Stimulated activated CD8-positive, alpha-beta memory T cell treated with anti-CD3 and anti-CD28 coated beads, Interleukin-15, amount 100 ng/mL, for 4 hours (primary cell): ENCODE measurements at places on chromosomes 6 and 20.
A peak's percentile ranks its signal among the peaks of the same experiment; 100 is the strongest.

DNA sequence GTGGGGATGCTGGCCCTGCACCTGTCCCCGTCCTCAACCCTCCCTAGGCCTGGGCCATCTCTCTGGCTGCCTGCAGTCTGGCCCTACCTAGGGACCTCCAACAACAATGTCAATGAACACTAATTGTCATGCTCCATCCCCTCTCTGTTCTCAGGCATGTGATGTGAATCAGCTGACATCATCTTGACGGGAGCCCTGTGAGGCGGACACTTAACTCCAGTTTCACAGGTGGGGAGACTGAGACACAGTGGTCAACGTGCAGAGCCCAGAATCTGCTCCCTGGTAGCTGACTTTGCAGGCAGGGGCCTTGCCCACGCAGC, 762 bp upstream of the TCEA2 start:
- DNase-seq = no peak

- no peak for DNase-seq
Measured at GRCh38 chr6:89100114-89100513, 17.8 kb downstream of the SRSF12 start.

DNA sequence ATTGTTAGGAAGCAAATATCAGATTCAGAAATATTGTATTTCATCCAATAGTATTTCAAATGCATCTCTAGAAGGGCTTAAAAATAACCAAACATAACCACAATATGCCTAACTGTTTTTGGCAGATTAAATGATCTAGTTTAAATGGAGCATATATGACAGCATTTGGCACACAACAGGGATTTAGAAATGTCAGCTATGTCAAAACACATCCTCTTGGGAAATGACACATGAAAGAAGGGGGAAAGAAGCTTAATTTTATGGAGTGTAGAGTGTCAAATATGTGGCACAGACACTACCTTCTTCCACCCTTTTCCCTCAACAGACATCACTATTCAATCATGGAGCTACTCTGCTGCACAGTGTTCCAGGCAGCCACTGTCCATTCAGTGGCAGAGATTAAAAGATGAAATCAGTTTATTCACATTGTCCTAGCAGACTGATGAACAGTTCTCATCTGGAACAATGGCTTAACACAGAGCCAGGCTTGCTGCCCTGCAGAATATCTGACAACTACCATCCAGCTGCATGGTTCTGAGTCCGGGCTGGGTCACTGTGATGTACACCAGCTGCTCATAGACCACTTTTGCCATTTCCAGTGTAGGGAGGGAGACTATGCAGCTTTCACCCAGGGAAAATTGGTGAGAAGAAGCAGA, 349.8 kb downstream of the DHX35 start:
- DNase-seq = no peak

DNA sequence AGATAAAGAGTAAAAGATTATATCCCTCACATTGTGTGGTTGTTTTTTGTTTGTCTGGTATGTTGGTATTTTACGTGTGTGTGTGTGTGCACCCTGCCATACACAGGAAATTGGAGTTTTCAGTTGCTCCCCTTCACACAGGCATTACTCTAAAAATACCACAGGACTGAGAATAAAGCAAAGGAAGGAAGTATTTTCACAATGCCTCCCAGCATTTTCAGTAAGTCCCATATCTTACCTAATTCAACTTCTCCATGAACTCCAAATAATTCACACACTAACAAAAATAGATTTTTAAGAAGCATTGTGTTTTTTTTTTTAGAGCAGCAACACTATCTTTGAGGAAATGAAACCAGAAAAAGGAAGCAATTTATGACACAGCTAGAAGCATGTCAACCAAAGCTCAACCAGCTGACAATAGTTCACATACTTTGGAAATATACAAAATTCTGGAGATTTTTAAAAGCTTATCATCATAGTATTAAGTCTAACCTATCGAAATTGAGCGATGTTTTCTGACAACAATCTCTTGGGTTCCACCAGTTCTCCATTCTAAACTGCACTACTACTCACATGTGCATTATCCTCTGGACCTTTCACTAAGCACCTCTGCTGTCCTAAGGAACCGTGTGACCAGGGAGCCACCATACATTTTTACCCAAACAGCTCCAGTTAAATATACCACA, 2.1 kb downstream of the UBE2J1 start:
- DNase-seq = no peak

- no peak for DNase-seq
Measured at GRCh38 chr6:53282234-53282633, 66.5 kb downstream of the ELOVL5 start.

DNA sequence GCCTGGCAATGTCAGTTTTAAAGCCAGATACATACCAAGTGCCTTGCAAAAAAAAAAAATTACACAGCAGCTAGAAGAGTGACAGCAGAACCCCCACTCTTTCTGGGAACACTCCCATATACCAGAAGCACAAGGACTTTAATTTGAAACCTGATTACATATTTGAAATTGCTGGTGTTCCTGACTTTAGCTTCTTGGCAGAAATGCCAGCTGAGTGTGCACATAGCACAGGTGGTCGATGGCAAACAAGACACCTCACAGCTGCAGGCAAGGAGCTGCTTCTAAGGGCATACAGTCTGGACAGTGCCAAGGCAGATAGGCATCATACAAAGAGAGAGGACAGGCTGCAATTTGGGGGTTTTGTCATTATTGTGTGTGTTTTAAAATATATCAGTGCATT, 150.7 kb upstream of the SGK1 start:
- DNase-seq = no peak

GRCh38 chr6:122798099-122798641, 9.1 kb downstream of the SMPDL3A start:
- DNase-seq = no peak

GRCh38 chr6:40817369-40817768, 221.7 kb downstream of the UNC5CL start:
- no peak for DNase-seq

DNA sequence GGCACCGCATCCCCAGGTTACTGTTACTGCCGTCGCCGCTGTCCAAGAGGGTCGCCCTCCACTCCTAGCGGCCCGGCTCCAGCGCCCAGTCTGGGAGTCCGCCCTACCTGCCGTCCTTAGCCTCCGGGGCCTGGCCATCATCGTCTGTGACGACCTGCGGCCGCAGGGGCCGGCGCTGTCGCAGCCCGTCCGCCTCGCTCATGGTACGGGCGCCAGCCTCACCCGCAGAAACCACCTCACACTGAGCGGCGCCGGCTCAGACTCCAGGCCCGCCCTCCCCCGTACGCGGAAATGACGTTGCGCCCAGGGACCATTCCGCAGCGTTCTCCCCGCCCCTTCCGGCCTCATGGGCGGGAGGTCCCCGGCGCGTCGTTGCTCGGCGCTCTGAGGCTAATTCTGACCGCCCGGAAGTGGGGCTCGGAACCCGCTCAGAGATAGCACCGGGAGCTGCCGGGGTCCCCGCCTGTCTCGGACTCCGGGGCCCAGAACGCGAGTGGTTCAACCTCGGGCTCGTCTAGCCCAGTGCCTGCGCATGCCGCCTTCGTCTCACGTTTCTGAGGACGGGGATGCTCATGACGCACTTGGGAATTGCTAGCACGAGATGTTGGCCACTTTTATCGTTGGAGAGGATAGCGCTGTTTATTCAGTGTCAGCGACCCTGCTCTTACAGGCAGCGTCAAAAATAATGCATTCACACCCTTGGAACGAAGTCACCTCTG, at the start of gene APMAP:
Gene APMAP (minus strand): TSS at position 265 of the 719 bp plus-strand sequence. CDS start 63 bp downstream, at position 202.
- peak; percentile 93 for DNase-seq

GRCh38 chr6:1665214-1665613, 55.5 kb downstream of the FOXC1 start:
- DNase-seq = no peak

GRCh38 chr6:166257911-166258318, 50.3 kb downstream of the PRR18 start:
- DNase-seq = no peak

GRCh38 chr6:34125939-34126338, 19.9 kb downstream of the GRM4 start:
- no peak for DNase-seq

GRCh38 chr6:69768664-69769063, 28.1 kb downstream of the LMBRD1 start:
- DNase-seq = no peak

DNA sequence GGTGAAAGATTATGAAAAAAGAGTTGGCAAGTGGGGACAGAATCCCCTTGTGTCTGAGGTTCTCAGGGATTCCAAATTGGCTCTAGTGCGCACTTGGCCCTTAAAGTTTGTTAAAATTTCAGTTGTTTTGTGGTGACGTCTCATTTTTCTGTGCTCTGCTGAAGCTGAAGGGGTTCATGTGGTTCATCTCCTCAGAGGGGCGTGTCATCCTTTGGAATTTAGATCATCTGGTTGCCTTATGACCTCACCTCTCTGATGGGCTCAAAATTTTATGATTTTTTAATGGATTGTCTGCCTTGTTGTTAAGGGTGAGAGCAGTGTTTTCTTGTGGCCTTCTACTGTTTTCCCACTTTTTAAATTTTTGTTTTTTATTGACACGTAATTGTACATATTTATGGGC, 20.3 kb downstream of the CYB5R4 start:
- DNase-seq = no peak

GRCh38 chr6:152124429-152125074, 317.1 kb downstream of the ESR1 start:
- no peak for DNase-seq

DNA sequence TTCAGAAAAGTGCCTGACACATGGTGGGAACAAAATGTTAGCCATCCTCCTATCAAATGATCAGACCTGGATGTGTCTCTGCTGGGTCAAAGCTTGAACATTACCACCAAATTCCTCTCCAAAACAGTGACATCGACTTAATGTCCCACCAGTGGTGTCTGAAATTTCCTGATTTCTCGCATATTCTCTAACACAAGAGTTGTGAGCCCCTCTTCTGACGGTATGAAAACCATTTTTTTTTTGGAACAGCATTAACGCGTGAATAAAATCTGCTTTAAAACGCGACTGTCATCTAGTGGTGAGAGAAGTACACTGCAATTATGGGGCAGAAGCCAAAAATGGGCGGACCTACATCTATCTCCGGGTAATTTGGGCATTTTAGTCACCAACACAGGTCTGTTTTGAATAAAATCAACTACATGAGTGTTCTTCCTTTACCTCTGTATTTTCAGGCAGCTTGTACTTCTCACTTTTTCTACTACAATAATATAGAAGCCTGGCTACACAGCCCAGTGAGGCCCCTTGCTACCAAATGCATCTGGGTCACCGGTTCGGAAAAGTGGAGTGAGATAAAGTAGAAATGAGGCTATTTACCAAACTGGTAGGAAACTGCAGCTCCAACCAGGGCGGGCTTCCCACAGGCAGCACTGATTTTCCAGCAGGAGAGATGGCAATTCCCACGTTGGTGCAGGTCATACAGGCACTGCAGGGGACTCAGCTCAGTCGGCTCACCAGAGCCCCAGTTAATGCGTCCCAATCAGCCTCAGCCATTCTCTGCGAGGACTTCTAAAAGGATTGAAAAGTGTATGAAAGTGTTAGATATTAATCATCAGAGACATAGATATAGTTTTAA, 27.4 kb downstream of the MGME1 start:
- no peak for DNase-seq

DNA sequence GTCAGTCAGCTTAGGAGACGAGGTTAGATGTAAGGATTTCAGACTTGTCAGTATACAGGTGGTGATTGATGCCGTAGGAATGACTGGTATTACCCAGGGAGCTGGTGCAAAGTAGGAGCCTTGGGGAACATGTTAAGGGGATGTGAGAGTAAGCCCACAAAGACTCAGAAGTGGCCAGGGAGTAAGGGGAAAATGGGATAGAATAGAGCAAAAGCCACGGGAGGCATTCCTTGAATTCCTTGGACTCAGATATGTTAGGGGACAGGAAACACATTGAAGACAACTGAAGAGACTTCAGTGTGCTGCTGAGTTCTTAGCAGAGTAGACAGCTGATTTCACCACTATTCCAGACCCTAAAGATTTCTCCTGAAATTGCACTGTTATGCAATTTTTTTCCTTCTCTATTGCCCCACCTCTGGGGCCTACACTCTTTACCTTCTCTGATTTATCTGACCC, 1.2 kb upstream of the ACAT2 start:
- DNase-seq = no peak

DNA sequence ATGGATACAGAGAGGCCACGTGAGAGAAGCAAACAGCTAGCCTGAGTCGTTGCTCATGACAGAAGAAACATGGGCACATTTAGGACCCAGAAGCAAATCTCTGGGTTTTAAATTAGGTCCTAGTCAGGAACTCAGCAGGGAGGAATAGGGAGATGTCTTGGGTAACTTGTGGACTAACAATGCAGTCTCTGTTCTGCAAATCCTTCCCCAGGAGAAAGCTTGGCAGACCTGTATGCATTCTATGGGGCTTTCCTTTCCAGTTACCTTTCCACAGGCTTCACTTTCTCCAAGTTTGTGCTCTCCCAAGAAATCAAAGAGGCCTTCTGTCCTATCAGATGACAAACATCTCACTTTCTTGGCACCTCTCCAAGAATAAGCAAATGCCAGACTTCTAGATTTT, 47.2 kb upstream of the PLCB4 start:
- no peak for DNase-seq
